Esophagus mucosa (tissue), 1 donor: ENCODE measurements at places on chromosomes 12 and 14.

DNA sequence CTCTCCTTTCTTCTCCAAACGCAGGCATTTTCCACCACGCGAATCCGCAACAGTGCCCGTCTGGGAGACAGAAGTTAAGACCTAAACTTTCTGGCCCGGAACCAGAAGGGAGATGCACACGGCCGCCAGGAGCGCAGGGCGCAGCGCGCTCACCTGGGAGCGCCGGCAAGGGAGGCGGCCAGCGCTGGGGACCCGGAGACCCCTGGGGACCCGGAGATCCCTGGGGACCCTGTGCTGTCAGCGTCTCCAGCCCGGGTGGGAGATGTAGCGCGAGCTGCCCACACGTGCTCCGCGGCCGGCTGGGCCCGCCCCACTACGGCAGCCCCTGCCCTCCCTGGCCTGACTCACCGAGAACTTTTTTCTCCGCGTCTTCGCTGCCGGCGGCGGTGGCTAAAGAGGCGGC is 620 bp downstream of the YBX3 start:
- peak; percentile 64 for ATAC-seq

GRCh38 chr14:30553311-30553989 is 5.5 kb upstream of the G2E3 start:
- peak; percentile 88 for ATAC-seq

DNA sequence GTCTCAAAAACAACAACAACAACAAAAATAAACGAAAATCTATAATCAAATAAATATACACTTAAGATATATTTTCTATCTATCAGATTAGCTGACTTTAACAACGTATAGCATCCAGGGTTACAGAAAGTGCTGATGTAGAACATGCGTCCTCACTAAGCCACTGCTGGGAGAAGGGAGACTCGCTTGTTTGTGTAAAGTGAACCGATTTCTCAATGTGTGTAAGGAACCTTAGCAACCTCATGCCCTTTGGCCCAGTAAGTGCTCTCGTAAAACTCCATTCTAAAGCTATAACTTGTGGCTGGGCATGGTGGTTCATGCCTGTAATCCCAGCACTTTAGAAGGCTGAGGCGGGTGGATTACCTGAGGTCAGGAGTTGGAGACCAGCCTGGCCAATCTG is 23.8 kb downstream of the NFKBIA start:
- ATAC-seq: no peak

- ATAC-seq: peak; percentile 37
Observed at GRCh38 chr12:109147954-109148353, 31.6 kb downstream of the ACACB start.

GRCh38 chr12:110826592-110827200 is 20.1 kb upstream of the CCDC63 start:
- peak; percentile 92 for ATAC-seq

DNA sequence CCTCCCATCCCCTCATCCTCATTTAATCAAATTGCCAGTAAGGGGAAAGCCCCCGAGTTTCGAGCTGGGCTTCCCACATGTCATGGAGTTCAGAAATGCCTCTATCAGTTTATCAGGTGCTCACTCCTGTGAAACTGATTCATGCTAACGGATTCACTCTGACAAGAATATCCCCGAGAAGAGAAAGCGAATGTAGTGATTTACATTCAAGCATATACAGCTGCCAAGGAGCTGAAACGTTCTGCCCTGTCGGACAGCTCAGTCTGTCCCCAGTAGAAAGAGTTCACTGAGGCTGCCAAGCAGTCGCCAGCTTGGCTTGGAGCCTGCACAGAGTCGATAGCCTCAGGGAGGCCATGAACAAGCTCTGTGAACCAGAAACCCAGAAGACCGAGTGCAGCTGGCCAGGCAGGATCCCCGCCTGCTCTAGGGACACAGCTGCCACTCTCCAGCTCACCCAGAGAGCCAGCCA is 88.4 kb downstream of the TMCC3 start:
- peak; percentile 67 for ATAC-seq

DNA sequence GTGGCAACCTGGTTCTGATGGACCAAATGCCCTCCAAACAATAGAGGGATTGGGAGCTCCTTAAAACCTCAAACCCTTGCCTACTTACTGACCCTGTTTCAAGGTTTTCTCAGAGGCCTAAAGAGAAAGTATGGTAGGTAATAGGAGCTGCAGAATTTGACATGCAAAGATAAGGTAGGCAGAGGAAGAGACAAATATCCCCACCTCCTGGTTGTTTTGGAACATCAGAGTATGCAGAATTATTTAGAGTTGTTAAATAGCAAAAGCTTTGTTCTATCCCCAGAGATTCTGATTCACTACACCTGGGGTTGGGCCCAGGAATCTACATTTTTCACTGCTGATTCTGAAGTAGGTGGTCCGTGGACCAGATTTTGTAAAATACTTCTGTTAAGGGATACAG is 421.2 kb downstream of the SOX5 start:
- no peak for ATAC-seq

- ATAC-seq: no peak
Observed at GRCh38 chr12:1773937-1774655, 46.3 kb upstream of the LRTM2 start.

DNA sequence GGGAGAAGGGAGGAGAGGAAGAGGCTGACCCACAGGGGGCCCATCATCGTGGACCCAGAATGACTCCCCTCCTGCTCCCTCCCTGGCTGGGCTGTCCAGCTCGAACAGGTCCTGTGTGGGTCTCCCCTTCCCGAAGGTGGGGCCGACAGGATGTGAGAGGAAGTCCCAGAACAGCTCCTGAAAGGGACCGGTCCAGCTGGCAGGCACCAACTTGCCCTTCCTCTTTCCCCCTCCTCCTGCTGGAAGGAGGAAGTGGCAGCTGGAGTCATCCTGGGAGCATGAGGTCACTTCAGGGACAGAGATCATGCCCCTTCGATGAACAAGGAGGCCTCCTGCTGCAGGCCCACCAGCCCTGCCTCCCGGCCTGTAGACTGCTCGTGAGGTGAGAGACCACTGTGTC is 35.0 kb upstream of the BEGAIN start:
- ATAC-seq: no peak

DNA sequence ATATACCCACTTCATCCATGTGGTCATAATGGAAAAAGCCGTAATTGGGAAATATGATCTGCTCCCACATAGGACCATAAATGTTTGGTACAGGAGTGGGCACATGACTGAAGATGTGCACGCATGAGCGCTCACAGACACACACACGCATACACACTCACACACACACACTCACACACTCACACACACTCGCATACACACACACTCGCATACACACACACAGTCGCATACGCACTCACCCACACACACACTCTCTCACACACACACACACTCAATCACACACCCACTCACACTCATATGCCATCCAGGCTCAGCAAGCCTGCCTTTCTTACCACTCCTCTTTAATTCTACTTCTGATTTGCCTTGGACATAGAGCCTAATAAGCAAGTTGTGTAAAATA is 45.6 kb upstream of the EGLN3 start:
- no peak for ATAC-seq

GRCh38 chr12:124571556-124571955 is 4.1 kb upstream of the NCOR2 start:
- ATAC-seq: no peak

GRCh38 chr12:12835378-12836146 is 22.4 kb downstream of the DDX47 start:
- peak; percentile 85 for ATAC-seq

DNA sequence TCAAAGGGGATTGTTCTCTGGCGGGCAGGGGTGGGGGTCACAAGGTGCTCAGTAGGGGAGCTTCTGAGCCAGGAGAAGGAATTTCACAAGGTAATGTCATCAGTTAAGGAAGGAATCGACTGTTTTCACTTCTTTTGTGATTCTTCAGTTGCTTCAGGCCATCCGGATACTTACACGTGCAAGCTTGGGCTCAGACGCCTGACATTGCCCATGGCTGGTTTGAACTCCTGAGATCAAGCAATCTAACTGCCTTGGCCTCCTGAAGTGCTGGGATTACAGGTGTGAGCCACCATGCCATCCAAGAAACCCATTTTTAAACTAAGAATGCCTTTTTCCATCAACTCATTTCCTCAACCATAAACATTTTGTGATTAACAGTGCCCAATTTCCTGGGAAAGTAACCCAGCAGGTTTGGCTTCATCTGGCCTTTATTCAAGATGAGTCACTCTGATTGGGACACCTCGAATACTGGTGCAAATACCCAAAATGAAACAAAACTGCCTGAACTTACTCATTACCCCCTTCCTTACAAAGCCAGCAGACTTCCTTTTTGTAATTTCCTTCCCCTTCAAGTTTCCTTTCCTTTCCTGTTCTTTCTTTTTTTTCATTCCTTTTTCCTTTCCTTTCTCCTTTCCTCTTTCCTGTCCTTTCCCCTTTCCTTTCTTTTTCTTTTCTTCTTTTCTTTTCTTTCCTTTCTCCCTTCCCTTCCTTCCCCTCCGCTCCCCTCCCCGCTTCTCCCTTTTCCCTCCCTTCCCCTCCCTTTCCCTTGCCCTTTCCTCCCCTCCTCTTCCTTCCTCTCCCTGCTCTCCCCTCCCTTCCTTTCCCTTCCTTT is 10.2 kb upstream of the RNASE10 start:
- ATAC-seq: peak; percentile 62

DNA sequence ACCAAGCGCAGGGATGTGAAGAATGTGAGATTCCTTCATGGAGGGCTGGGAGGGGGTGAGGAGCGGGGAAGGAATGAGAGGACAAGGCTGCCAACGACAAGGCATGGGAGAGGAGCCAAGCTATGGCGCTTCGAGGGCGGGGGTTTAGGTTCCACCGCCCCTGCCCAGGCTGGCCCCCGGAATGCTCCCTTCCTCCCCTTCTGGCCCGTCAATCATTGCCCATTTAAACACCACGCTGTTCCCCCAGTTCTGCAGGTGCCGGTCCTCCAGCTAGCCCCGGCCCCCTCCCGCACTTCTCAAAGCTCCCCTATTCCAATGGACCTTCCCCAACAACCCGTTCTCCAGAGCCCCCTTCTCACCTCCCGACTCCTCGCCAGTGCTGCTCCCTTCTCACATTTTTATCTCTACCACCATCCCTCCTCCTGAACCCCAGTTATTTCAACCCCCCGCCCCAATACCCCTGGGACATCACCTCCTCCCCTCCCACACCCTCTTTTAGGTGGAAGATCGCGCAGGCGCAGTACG is 428 bp downstream of the RNF41 start:
- ATAC-seq: peak; percentile 1

DNA sequence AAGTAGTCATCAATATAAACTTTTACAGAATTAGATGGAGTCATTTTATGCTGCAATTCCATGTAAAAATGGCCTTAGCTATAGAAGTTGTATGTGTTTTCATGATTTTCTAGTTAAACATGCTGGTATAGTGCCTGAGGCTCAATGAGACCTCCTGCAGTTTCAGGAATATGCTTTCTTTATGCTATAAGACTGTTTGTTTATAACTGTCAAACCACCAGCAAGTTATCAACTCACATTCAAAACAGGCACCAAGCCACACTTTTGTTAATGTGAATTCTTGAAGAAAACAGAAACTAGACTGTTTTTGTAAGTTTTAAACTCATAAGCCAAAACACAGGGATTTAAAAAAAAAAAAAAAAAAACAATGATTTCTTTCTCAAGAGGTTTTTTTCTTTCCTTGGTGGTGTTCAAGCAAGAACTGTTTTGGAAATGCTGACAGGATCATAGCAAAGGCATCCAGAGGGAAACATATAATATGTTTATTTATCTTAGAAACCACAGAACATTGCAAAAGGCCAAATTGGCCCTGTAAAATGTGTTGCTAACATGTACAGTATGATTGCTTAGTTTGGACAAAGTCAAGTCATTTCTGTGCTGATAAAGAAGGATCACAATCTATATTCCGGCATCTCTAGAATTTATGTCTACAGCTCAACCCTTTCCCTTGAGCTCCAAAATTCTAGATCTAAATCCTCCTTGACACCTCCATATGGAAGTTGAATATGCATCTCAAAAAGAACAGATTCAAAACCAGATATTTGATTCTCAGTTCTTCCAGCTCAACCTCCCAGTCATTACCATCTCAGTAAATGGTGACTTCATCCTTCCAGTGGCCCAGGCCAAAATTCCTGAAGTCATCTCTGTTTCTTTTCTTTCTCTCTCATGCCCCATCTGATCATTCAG is 29.0 kb upstream of the LUM start:
- ATAC-seq: no peak

DNA sequence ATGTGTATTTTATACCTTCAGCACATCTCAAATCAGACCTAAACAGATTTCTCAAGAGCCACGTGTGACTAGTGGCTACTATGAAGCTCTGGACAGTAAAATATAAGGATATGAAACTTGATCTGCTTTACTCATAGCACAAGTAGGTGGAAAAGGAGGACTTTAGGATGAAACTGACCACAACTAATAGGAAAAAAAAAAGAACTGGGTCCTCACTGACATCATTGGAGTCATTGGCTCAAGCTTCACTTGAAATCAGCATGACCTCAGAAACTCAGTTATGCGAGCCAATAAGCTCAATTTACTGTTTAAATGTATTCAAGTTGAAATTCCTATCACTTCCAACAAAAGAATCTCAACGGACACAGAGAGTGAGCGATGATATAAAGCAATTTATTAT is 34.1 kb upstream of the CIT start:
- no peak for ATAC-seq

DNA sequence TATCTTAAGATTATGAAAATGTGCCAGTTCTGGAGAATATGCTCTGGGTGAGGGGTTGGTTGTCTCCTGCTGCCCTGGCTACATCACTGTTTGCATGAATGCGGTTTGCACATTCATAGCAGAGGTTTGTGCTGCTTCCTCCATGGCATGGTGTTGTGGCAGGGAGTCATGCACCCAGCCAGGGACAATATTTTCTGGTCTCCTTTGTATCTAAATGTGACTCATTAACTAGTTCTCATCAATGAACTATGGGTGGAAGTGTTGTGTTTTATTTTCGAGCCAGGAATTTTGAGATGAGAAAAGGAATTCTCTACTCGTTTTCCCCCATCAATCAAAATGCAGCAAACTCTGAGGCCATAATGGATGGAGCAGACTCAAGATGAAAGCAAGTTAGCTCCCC is 527.3 kb downstream of the SNAPC1 start:
- ATAC-seq: no peak

DNA sequence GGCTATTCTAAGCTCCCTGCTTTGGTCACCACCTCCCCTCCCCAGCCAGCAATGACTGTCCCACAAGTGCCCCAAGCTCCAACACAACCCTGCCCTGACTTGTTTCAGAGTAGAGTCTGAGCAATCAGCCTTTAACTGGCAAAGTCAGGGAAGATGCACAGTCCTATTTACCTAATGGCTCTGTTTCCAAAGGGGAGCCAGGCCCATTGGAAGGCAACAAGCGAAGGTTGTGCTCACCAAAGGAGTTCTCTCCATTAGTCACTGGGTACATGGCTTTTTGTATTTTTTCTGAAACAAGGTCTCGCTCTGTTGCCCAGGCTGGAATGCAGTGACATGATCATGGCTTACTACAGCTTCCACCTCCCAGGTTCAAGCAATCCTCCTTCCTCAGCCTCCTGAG is 267.1 kb upstream of the CRY1 start:
- peak; percentile 89 for ATAC-seq

GRCh38 chr14:50321009-50321660 is 9.0 kb downstream of the DMAC2L start:
- ATAC-seq: peak; percentile 88

DNA sequence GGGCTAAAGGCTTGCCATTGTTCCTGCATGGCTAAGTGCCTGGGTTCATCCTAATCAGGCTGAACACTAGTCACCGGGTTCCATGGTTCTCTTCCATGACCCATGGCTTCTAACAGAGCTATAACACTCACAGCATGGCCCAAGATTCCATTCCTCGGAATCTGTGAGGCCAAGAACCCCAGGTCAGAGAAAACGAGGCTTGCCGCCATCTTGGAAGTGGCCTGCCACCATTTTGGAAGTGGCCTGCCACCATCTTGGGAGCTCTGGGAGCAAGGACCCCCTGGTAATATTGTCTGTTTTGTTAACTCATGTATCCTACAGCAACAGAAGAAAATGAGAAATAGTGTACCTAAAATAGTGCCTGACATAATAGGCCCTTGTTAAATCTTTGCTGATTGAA is 92.7 kb downstream of the ADAMTS20 start:
- ATAC-seq: no peak
